G401 (cell line): ENCODE measurements at places on chromosomes 11 and 22. TPM values are rescaled to one million over a fixed set of nuclear protein-coding genes. Genes with fewer than 3 reads are reported as not detected.

BTG4 gene
- 1.4 and 8.1 TPM in 2 replicates for total RNA-seq

GRCh38 chr11:74019860-74020259, 11.0 kb upstream of the UCP3 start:
- DNase-seq, result no peak

HOATZ gene
- total RNA-seq, result 6.8 and 10.7 TPM in 2 replicates

ME3 gene
- total RNA-seq, result 28.7 and 35.1 TPM in 2 replicates

BRSK2 gene
- 5.2 and 9.2 TPM in 2 replicates for total RNA-seq
